ENCODE measurements at places on chromosomes 5 and 9.
A peak's percentile ranks its signal among the peaks of the same experiment; 100 is the strongest.

DNA sequence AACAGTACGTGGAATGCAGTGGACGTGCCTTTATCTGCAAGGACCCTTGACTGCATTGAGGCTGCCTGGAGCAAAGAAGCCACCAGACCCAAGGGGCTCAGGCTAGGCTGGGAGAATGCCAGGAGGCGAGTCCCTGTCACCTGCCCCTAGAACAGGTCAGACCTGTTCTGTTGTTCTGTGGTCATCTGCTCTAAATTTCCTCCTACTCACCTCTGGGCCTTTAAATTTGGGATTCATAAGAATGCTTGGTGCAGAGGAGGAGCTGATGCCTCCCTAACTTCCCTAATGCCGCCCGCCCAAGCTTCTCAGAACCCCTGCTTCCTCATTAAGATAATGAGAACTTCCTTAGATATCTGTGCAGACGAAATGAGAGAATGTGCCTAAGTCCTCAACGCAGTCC lies 32.0 kb downstream of the DAPK1 start:
- peaks cover 4% of the 10 kb centered on the region for H3K4me1 ChIP-seq
- H3K36me3 ChIP-seq: no peaks in the 10 kb centered on the region
- H3K4me3 ChIP-seq: no peak overlapping the region

DNA sequence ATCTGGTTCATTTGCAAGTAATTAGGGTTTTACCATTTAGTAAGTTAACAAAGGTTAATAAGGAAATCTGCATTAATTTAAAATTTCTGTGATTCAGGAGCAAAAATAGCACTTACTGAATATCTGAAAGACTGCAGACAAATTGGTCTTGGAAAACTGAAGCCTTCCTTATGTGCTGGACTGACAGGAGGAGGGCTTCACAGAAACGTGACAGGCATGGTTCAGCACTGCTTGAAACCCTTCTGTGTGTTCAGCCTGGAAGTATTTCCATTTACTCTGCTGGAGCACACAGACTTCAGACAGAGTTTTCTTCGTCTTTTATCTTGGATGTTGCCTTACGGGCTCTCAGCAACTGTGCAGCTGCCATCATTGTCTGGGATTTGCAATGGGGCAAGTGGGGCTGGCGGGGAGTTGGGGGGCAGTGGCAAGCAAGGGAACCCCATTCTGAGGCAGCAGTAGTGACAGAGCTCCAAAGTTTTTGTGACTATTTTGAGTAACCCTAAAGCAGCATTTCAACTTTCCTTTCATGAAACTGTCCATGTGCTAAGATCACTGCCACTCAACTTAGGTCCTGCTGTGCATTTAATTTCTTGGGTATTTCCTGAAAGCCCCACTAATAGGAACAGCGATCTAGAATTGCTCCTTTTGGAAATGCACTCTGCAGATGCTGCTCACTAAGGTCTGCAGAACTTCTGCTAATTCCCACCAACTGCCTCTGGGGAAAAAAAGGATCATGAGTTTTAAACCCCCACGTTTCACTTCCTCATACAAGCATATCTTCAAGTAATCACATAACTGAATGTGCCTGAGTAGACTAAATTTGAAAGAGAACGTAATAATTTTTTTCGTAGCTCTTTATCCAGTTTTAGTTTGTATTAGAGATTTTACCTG lies 56.6 kb downstream of the KCNN2 start:
- H3K27me3 ChIP-seq: no peaks in the 10 kb centered on the region
- H3K36me3 ChIP-seq: no peaks in the 10 kb centered on the region
- H3K27ac ChIP-seq: no peak overlapping the region

- no peak overlapping the region for H3K4me3 ChIP-seq
- H3K27me3 ChIP-seq: no peaks in the 10 kb centered on the region
- H3K36me3 ChIP-seq: no peaks in the 10 kb centered on the region
- no peak overlapping the region for H3K27ac ChIP-seq
Measured at GRCh38 chr5:61052882-61053281, 107.9 kb downstream of the NDUFAF2 start.

DNA sequence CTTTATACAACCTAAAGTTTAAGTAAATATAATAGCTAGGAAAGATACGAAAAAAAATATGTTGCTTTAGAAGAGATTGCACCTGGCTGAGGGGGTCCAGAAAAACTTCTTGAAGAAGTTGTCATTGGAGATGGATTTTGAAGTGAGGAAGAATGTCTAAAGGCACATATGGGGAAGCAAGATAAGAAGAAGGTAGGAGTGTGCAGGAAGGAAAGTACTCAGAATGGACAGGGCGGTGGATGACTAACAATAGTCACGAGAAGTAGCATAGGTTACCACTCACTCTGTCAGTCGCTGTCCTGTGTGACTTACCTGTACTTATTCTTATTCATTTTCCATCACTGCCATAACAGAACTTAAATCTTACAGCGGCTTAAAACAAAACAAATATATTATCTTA lies 251.6 kb downstream of the GRIA1 start:
- H3K27ac ChIP-seq: no peak overlapping the region
- H3K4me1 ChIP-seq: no peaks in the 10 kb centered on the region
- no peak overlapping the region for H3K4me3 ChIP-seq
- H3K36me3 ChIP-seq: no peaks in the 10 kb centered on the region

GRCh38 chr5:133391354-133392136 lies 220.8 kb downstream of the FSTL4 start:
- H3K4me1 ChIP-seq: no peaks in the 10 kb centered on the region
- H3K27me3 ChIP-seq: no peaks in the 10 kb centered on the region
- no peak for DNase-seq
- H3K4me3 ChIP-seq: no peak overlapping the region
- H3K27ac ChIP-seq: no peak overlapping the region

GRCh38 chr9:128408963-128409431 lies 11.7 kb upstream of the CERCAM start:
- H3K27me3 ChIP-seq: peaks cover 13% of the 10 kb centered on the region
- no peak for DNase-seq
- H3K4me1 ChIP-seq: no peaks in the 10 kb centered on the region
- no peak overlapping the region for H3K27ac ChIP-seq
- H3K4me3 ChIP-seq: no peak overlapping the region

- H3K27me3 ChIP-seq: no peaks in the 10 kb centered on the region
- no peak for DNase-seq
- no peaks in the 10 kb centered on the region for H3K36me3 ChIP-seq
Measured at GRCh38 chr9:114250648-114251047, 72.2 kb upstream of the ORM1 start.

- no peaks in the 10 kb centered on the region for H3K36me3 ChIP-seq
- H3K27me3 ChIP-seq: no peaks in the 10 kb centered on the region
- no peak overlapping the region for H3K4me3 ChIP-seq
- H3K4me1 ChIP-seq: no peaks in the 10 kb centered on the region
Measured at GRCh38 chr9:126549246-126550006, 64.3 kb upstream of the LMX1B start.

DNA sequence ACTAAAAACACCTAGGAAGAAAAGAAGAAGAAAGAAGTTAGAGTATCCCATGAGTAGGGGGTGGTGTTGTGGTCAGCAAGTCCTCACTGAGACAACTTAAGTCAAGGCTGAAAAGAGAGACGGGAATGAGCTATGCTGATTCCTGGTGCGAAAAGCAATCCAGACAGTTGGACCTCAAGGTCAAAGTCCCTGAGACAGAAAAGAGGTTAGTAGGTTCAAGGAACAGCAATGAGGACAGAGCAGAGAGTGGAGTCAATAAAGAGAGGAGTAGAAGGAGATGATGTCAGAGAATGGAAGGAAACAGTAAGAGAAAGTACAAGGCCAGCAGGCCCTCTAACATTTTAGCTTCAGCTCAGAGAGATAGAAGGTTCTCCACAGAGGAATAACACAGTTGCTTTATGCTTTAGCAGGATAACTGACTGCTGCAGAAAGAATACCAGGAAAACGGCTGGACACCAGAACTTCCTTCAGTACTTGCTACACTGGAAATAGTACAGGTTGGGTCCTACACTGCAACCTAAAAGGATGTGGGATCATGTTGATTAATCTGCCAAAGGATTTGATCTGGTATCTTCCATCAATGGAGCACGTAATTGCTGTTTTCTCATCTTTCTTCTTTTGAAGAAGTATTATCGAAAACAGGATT lies 43.6 kb downstream of the GNAQ start:
- H3K27me3 ChIP-seq: no peaks in the 10 kb centered on the region
- H3K36me3 ChIP-seq: no peaks in the 10 kb centered on the region
- H3K27ac ChIP-seq: no peak overlapping the region
- H3K4me3 ChIP-seq: no peak overlapping the region
- peaks cover 6% of the 10 kb centered on the region for H3K4me1 ChIP-seq

DNA sequence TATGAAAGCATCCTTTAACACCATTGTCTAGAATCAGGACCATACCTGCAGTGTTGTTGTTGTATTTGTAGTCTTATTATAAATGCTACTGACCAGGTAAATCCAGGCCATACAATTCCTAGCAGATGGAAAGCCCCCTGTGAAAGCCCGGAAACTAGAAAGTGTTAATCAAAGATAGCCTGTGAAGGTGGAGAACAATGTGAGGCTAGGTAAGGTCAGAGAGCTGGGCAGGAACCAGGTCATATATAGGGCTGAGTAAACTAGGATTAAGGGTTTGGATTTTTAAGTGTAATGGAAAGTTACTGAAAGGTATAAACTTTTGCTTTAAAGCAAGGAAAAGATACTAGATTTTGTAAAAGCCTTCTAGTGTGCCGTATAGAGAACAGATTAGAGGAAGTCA lies 6.7 kb downstream of the LRRC70 start:
- DNase-seq: no peak
- H3K36me3 ChIP-seq: no peaks in the 10 kb centered on the region
- no peaks in the 10 kb centered on the region for H3K4me1 ChIP-seq
- no peak overlapping the region for H3K4me3 ChIP-seq

DNA sequence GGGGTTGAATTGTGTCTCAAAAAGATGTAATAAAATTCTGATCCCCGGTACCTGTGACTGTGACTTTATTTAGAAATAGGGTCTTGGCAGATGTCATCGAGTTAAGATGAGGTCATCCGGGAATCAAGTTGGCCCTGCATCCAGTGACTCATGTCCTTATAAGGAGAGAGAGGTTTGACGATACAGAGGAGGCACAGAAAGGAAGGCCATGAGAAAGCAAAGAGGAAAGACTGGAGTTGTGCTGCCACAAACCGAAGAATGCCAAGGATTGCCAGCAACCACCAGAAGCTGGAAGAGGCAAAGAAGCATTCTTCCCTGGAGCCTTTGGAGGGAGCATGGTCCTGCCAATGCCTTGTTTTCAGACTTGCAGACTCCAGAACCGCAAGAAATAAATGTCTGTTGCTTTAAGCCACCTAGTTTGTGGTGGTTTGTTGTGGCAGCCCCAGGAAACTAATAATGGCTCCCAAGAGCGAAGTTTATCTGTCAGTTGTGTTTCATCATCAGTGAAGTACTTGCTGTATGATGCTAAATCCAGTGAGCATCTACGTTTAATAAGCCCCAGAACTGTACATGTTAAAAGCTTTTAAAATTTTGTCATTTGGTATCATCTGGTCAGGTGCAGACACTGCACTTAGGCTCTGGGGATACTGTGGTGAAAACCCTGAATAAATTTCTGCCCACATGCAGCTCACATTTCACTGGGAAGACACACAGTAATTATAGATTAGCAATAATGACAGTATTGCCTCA lies 114.8 kb downstream of the TLE4 start:
- H3K27ac ChIP-seq: peak overlapping the region; percentile 3
- no peaks in the 10 kb centered on the region for H3K27me3 ChIP-seq

- H3K4me1 ChIP-seq: no peaks in the 10 kb centered on the region
- no peaks in the 10 kb centered on the region for H3K27me3 ChIP-seq
- H3K36me3 ChIP-seq: no peaks in the 10 kb centered on the region
- H3K27ac ChIP-seq: no peak overlapping the region
- H3K4me3 ChIP-seq: no peak overlapping the region
- DNase-seq: no peak
Measured at GRCh38 chr9:114691046-114691955, 9.3 kb upstream of the TEX48 start.

- peak; percentile 81 for DNase-seq
- H3K27ac ChIP-seq: peak overlapping the region; percentile 60
- no peaks in the 10 kb centered on the region for H3K27me3 ChIP-seq
Measured at GRCh38 chr5:67047160-67047559, 149.4 kb downstream of the CD180 start.

- no peak overlapping the region for H3K4me3 ChIP-seq
- no peak overlapping the region for H3K27ac ChIP-seq
- no peak for DNase-seq
- H3K27me3 ChIP-seq: no peaks in the 10 kb centered on the region
- H3K36me3 ChIP-seq: no peaks in the 10 kb centered on the region
Measured at GRCh38 chr5:124692324-124692723, 54.1 kb downstream of the ZNF608 start.

DNA sequence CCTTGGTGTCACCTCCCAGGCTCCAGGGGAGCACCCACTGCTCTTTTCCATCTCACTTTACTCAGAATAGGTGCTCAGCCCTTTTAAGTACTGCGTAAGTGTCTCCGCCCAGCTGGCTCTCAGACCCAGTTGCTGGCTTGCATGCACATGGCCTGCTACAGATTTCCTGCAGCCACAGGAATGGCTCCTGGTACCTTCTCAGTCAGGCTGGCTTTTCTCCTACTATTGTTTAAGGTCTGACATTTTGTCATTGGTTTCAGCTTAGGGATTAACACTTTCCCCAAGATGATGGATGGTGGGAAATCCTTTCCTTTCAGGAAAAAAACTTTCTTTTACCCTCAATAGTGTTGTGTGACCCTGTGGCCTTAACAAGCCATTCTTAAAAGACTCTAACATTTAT lies 1652.3 kb upstream of the WWC1 start:
- H3K4me1 ChIP-seq: no peaks in the 10 kb centered on the region
- no peaks in the 10 kb centered on the region for H3K36me3 ChIP-seq
- no peak overlapping the region for H3K4me3 ChIP-seq
- DNase-seq: no peak
- no peak overlapping the region for H3K27ac ChIP-seq

GRCh38 chr5:36644727-36645126 lies 38.3 kb downstream of the SLC1A3 start:
- no peaks in the 10 kb centered on the region for H3K4me1 ChIP-seq
- DNase-seq: no peak
- no peak overlapping the region for H3K4me3 ChIP-seq
- no peaks in the 10 kb centered on the region for H3K36me3 ChIP-seq

DNA sequence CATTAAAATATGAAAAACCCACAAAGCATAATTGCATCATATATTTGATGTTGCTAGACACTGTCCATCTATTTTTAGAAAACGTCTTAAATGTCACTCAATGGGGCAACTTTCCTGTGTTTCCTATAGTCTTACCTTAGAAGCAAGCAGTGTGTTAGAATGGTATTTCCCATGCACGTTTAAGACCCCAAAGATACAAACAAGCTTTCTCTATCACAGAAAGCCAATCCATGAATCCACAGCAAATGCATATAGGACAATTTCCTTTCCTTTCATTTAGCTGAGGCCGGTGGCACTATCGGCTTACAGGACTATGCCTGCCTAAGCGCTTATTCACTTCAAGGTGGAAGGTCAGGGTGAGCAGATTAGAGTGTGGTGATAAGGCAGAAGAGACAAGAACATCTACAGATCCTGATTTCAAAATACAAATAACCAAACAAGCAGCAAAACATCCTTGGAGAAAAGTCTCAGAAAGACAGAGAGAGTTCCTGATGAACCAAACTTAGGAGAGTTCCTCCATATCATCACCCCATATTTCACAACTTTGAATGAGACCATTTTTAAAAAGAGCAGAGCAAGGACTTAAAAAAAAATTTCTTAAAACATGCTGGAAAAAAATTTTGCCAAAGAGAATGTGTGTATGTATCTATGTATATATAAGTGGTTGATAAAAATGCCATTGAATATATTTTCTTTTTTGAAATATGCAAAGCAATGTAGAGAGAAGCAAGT lies 57.2 kb downstream of the MEF2C start:
- H3K27me3 ChIP-seq: no peaks in the 10 kb centered on the region
- H3K4me3 ChIP-seq: peak overlapping the region; percentile 32
- peak; percentile 46 for DNase-seq
- peaks cover 15% of the 10 kb centered on the region for H3K36me3 ChIP-seq

- no peak for DNase-seq
- H3K27me3 ChIP-seq: no peaks in the 10 kb centered on the region
- H3K36me3 ChIP-seq: no peaks in the 10 kb centered on the region
Measured at GRCh38 chr5:150429410-150429873, 16.7 kb upstream of the CD74 start.
